ENCODE measurements at places on chromosomes 3 and 15.

DNA sequence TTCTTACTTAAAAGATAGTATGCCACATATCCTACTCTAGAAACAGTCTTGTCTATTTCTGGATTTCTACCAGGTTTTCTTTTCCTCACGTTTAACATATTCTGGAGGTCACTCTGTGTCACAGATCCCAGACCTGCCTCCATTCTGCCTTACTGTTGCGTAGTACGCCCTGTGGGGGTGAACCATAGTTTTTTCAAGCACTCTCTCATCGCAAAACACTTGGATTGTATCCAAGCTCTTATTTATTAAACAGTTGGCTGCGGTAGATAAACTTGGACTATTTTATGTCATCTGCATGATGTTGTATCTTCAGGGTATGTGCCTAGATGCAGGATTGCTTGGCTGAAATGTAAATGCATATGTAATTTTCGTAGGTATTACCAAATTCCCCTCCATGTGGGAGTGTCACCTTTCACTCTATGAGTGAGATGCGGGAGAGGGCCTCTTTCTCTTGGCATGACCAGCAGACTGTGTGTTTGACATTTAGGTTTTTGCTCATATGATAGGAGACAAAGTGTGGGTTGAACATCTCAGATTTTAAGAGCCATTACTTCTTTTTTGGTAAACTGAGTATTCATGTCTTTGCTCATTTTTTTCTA lies 55.8 kb downstream of the ABTB1 start:
- no peak for DNase-seq

- no peak for DNase-seq
Observed at GRCh38 chr3:115580566-115580965, 42.7 kb upstream of the GAP43 start.

- DNase-seq, result no peak
Observed at GRCh38 chr3:53817809-53818208, 28.4 kb downstream of the CHDH start.

GRCh38 chr3:101266071-101266470 lies 54.3 kb downstream of the IMPG2 start:
- DNase-seq, result no peak

GRCh38 chr3:131903988-131904415 lies 130.8 kb downstream of the CPNE4 start:
- DNase-seq, result no peak

- peak; percentile 72 for DNase-seq
Observed at GRCh38 chr3:129593230-129593594, 13.3 kb downstream of the PLXND1 start.

GRCh38 chr3:18236726-18237125 lies 188.4 kb downstream of the SATB1 start:
- DNase-seq, result no peak

DNA sequence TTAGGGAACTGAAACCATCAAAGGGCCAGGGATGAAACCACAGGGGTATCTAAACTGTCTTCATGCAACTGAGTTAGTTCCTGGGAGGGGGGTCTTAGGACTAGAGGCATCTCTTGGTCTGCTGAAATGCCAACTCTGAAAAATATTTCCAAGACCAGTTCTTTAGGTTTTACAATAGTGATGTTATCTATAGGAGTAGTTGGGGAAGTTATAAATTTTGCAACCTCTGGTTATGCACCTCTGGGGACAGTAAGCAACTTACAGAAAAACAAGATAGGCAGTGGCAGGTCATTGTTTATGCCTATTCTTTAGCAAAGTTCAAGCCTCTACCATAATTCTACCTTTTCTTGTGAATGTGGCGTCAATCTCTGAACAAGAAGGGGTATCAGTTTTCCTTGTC lies 60.5 kb upstream of the MINAR1 start:
- DNase-seq, result no peak

DNA sequence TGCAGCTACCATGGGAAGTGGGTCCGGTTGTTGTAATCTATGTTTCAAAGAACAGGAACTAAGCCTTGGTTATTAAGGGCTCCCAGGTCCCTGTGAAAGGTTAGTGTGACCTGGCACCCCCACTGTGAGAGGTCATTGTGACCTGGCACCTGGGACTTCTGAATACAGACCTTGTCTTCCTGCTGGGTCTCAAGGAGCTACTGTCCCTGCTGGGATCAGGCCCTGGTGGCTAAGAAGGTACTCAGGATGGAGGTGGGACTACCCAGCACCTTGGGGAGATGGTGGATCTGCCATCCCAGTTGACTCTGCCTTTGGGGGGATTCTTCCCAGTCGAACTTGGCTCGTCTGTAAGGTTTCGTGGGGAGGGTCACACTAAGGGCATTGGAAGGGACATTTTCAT lies 10.3 kb upstream of the SLCO2A1 start:
- no peak for DNase-seq

DNA sequence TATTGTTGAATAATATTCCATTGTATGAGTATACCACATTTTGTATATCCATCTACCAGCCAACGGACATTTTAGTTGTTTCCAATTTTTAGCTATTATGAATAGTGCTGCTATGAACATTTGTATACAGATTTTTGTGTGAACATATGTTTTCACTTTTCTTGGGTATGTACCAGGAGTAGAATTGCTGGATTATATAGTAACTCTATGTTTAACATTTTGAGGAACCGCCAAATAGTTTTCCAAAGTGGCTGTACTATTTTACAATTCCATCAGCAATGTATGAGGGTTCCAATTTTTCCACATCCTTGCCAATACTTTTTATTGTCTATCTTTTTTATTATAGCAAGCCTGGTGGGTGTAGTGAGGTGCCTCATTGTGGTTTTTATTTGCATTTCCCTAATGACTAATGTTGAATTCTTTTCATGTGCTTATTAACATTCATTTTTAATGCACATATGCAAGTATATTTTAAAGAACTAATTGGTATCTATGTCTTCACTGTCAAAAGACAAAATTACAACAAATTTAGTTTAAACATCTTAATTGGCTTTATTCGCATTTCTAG lies 77.5 kb upstream of the PIAS1 start:
- no peak for DNase-seq

DNA sequence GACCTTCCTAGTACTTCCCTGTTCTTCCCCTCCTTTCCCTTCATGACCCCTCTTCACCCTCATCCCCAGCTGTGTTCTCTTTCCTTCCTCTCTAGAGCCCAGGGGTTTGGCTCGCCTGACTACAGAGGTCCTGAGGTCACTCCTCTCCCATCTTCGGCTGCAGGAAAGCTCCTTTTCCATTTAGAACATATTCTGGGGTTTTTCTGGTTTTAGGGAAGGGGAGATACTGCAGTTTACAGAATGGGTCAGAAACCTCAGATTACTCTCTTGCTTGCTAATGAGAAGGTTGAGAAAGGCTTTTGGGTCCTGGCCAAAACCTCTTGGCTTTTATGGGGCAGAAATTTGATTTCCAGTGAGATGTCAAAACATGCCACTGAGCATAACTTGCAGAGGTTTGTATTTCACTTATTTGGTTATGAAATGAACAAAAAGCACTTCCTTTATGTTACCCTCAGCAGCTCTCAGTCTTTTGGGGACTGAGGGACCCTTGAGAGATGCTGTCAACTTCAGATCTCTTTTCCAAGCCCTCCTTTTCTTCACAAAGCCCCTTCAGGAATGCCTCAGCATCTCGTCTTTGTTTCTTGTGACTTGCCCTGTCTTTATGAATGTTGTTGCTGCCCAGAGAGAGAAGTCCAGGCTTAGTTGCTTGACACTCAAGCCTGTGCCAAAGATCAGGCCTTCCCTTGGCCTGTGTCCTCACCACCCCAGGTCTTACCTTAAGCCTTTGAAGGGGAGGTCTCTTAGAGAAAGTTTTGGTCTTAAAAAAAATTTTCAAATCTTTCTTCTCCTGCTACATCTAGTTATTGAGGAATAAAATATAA lies 121.7 kb upstream of the TPM1 start:
- no peak for DNase-seq

GRCh38 chr3:69675786-69676530 lies 63.3 kb upstream of the MITF start:
- no peak for DNase-seq

DNA sequence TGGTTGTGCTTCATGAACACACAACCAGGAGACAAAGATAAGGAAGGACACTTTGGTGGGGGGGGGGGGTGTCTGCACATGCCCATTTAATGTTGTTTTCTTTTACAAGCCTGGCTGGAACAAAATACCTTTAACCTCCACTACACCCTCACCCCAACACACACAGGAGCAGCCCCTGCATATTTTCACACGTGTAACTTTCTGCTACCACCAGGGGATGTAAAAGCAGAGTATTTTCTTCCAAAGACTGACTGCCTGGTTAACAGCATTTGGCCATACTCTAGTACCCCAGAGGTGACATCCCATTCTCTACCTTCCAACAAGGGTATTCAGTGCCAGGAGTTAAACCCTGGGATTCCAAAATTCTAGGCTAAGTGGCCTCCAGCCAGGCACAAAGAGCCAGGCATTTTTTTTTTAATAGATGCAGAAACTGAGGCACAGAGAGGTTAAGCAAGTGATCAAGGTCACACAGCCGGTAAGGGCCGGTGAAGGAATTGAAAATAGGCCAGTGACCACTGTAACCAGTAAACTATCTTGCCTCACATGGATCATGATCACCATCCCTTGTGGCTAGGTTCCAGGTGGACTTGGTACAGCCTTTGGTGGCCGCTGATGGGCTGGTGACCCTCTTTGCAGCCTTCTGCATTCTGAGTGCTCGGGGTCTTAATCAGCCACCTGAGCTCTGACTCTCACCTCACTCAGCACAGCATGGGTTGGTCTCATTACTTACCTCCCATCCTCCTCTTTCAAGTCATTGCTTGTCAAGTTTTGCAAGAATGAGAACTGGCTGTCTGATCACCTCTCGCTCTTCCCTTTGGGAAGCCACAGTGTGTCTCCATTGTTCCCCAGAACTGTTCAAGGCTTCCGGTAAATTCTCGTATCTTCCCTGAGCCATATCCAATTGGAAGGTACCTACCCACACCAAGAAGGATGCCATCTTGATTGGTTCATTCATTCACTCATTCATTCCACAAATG lies 20.4 kb downstream of the MAGI1 start:
- no peak for DNase-seq

DNA sequence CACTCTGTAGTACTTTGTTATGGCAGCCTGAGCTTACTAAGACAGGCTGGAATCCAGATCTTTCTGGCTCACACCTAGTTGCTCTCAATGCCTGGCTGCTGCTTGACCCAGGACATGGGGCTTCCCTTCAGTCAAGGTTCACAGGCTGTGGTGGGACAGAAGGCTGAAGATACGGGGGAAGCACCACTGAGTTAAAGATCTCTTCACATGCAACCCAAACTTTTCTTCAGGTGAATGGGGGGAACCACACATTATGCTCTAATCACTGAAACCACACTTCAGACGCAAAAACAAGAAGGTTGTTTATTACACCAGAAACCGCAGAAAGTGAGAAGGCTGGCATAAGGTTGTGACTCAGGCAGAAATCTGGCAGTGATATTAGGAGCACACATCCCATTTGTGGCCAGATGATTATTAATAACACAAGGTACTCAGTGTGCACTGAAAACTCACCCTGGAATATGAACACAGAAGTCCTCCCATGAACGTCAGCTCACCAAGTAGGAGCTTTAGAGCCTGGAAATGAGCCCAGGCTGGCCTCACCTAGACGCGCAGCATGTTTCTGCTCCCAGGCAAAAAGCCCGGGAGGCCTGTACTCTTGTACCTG lies 230.5 kb upstream of the CHRNA7 start:
- DNase-seq, result no peak

DNA sequence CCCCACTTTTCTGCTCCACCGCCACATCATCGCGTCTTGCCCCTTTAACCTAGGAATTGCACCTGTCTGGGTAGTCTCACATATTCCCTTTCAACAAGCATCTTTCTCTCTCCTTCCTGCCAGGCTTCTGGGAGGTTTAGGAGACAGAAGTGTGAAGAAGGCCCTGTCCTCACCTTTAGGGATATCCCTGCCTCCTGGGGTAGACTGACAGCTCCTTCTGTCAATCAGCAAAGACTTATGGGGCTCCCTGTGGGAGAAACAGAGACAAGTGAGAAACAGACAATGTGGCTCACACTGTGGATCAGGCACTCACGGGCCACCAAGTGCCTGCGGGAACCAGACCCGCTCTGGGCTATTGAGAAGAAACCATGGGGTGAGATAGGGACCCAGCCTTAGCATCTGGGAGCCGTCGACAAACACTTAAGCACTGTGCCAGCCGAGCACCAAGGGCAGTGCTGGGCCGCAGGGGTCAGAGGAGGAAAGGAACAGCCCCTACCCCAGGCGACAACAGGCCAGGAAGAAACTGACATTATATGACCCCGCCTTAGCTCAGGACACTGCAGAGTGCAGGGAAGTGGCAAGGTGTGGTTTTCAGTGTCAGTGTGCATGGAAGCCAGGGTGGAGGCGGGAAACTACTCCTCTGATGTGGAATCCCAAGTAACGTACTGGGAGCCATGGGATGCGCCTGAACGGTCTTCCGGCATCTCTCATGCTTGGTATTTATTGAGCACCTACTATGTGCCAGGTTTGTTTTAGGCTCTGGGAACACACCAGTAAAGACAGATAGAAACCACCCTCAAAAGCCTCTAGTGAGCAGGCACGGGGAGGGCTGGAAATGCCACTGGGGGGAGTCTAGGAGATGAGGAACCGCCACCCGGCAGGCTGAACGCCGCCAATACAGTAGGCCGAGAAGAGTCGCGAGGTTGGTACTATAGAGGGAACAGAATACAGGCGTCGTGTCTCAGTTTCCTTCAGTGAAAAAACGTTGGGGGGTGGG lies 1.8 kb downstream of the EFCC1 start:
- no peak for DNase-seq

DNA sequence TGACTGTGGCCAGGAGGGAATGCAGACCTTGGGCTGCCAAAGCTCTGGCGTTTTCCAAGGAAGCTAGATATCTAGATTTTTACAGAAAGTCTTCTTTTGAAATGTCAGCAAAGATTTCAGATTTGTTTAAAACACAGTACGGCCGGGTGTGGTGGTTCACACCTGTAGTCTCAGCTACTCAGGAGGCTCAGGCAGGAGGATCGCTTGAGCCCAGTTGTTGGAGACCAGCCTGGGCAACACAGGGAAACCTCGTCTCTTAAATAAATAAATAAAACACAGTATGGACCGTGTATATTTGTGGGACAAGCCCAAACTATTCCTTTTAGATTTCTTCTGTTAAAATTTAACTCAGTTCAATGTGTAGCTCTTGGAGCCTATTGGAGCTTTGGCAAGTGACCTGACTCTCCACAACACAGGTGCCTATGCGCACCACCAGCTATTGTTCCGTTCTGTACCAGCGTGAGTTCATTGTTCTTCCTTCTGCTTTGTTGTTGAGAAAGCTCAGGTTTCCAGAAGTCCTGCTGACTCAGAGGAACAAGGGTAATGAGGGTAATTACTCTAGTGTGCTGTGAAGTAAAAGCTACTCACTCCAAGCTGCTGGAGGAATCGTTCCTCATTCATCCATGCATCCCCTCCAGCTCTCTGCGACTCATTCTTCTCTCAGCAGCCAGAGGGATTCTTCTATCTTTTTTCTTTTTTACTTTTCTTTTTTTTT lies 73.1 kb upstream of the SLC6A6 start:
- peak; percentile 47 for DNase-seq

DNA sequence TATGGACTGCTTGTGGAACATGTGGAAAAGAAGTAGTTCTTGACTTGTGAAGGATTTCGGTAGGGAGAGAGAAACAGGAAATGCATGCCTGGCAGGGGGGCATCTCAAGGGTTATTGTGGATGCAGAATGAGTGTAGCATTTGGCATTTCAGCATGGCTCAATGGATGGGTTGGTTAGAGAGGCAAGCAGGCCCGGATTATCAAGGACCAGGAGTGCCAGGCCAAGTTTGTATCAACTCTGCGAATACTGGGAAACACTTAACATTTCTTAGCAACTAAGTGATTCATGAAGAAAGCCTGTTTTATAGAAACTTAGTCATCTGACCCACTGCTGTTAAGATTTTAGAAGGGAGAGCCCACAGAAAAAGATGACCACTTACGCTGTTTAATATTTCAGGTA lies 33.6 kb downstream of the KIF15 start:
- DNase-seq, result no peak

GRCh38 chr15:32819448-32819847 lies 101.6 kb downstream of the GREM1 start:
- no peak for DNase-seq

Data from NCI-H510A (cell line).